Stimulated activated CD4-positive, alpha-beta T cell treated with anti-CD3 and anti-CD28 coated beads, Interleukin-2, amount 100 ng/mL, for 4 hours (primary cell): ENCODE measurements at places on chromosomes 5 and 9.

GRCh38 chr5:158785397-158785796 lies 314.3 kb downstream of the EBF1 start:
- no peak for DNase-seq

- DNase-seq: no peak
These were observed 13.2 kb downstream of the ITK start for GRCh38 chr5:157193699-157194424.

GRCh38 chr5:33934176-33934575 lies 2.0 kb upstream of the RXFP3 start:
- DNase-seq: no peak

- no peak for DNase-seq
These were observed 24.4 kb upstream of the SCAMP1 start for GRCh38 chr5:78335976-78336375.

DNA sequence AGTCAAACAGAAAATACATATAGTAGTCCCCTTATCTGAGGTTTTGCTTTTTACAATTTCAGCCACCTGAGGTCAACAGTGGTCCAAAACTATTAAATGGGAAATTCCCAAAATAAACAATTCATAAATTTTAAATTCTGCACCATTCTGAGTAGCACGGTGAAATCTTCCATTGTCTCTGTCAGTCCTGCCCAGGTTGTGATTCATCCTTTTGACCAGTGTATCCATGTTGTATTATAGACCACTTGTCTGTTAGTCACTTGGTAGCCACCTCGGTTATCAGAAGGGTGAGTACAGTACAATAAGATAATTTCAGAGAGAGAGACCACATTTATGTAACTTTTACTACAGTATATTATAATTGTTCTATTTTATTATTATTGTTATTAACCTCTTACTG lies 2.8 kb downstream of the CCDC152 start:
- DNase-seq: no peak

- no peak for DNase-seq
These were observed 104.1 kb upstream of the BASP1 start for GRCh38 chr5:17113174-17113958.

DNA sequence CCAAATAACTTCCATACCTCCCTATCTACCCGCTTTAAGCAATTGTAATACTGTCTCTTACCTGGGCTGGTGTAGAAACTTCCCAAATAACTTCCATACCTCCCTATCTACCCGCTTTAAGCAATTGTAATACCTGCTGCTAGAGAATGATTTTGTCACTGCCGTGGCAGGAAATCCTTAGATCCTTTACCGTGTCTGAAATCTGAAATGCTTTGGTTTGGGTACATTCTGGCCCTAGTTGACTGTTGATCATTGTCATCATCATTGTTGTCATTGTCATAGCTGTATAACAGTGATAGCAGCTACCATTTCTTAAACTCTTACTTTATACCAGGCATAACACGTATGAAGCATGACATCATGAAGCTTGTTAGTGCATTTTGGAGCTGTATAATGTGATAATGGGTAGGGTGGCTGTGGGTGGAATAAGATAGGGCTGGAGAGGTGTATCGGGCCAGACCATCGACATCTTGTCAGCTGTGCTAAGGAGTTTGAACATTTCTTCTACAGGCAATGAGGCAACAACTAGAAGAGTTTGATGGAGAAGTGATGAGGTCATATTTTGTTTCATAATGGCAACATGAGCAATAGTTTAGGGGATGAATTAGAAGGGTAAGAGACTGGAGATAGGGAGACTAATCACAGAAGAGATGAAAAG lies 15.7 kb downstream of the PIP5K1B start:
- no peak for DNase-seq

DNA sequence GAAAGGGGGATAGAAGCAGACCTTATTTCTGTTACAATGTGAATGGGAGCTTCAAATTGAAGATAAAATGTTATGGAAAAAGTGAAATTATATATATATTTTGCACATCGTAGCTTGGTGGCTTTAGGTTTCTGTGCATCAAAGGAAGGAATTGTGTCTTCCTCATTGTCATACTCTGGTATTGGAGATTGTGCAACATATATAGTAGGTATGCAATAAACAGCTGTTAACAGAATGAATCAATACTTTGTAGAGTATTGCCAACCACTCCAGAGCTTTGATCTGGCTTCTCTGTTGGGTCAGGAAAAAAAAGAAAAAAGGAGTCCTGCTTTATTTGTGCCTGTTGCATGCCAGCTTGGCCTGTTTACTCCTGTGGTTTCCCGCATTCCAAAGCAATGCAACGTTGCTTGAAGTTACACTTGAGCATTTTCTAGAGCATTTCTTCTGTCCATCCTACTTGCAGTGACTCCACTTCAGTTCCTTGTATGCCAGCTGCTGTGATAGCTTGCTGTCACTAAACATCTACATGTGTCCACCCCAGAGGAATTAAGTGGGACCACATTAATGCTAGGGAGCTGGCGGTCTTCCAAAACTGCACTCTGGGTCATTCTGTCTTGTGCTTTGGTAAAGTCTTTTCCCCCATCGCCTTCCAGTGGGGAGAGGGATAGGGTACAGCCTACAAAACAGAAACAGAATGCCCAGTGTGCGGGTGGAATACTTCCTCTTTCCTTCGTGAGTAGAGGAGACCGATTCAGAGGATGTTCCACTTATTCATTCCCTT lies 62.0 kb upstream of the MEF2C start:
- DNase-seq: no peak

- no peak for DNase-seq
These were observed 28.7 kb downstream of the CDKN2A start for GRCh38 chr9:21965401-21965951.

DNA sequence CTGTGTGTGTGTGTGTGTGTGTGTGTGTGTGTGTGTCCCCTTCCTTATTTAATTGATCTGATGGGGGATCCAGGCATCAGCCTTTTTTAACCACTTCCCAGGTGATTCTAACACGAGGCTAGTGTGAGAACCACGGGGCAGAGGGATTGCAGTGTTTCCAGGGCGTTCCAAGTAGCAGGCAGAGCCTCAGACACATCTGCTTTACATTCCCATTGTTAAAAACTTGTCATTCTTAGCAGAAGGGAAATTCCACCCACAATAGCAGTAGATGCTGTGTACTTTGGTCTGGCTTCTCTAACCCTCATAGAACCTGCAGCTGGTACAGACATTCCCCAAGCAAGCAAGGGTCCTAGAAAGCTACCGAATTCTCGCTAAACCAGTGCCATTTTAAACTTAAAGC lies 81.9 kb upstream of the SLC30A5 start:
- no peak for DNase-seq

- no peak for DNase-seq
These were observed 14.3 kb downstream of the GAPT start for GRCh38 chr5:58505502-58505901.

DNA sequence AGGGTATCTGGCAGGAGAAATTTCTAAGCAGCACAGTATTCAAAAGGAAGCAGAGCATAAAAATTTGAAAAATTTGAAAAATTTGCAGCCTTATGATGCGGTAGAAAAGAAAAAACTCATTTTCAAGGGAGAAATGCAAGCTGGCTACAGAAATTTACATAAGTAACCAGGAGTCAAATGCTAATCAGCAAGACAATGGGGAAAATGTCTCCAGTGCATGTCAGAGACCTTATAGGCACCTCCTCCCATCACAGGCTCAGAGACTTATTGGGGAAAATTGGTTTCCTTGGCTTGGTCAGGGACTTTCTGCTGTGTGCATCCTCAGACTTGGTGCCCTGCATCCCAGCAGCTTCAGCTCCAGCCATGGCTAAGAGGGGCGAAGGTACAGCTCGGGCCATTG lies 35.8 kb downstream of the IZUMO3 start:
- no peak for DNase-seq

- no peak for DNase-seq
These were observed 9.5 kb upstream of the HAND1 start for GRCh38 chr5:154487541-154487940.

GRCh38 chr5:175309218-175309810 lies 134.7 kb downstream of the DRD1 start:
- DNase-seq: no peak

DNA sequence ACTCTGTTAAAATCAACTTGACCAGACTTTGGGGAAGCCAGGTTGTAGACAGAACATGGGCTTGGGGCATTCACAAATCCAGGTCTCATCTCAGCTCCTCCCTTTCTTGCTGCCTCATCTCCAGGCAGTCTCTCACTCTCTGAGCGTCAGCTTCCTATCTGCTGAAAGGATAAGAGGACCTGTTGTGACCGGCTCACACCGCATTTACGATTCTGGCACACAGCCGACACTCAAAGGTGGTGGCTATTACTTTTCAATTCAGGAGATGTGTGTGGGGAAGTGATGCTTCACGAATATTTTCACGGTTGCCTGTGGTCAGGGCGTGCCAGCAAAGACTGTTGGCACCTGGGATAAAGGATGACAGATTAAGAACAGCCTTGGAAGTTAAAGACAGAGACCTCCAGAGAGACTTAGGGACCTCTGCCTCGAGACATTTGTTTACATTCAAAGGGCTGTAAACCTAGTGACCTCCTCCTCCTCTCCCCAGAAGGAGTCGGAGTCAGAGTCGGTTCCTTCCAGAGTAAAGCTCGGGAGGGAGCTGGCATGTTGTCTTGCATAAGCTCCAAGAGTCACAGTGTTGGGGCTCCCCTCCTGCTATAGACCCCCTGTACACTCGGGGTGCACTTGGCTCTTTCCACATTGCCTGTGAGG lies 83.2 kb downstream of the AK8 start:
- no peak for DNase-seq

DNA sequence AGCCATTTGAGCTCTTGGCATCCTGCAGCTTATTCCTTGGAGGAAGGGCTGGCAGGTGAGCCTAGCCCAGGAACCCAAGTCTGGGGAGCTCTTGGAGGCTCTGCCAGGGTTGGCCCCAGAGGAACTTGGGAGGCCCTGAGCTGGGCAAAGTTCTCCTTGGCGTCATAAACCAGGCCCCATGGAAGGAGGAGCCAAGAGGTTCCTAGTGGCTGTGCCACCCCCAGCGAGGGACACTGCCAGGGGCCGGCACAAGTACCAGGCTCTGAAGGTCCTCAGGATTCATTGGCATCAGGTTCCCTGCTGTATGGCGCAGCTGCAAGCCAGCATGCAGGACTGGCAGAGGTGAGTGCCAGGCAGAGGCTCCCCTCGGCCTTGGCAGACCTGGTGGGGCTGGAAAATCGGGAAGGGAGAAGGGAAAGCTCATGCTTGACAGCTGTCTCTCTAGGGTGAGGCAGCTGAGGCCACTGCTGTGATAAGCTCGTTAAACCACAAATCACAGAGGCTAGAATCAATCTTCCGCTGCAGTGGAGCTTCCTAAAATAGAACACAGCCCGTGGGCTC lies 54.6 kb upstream of the SYNPO start:
- DNase-seq: no peak

DNA sequence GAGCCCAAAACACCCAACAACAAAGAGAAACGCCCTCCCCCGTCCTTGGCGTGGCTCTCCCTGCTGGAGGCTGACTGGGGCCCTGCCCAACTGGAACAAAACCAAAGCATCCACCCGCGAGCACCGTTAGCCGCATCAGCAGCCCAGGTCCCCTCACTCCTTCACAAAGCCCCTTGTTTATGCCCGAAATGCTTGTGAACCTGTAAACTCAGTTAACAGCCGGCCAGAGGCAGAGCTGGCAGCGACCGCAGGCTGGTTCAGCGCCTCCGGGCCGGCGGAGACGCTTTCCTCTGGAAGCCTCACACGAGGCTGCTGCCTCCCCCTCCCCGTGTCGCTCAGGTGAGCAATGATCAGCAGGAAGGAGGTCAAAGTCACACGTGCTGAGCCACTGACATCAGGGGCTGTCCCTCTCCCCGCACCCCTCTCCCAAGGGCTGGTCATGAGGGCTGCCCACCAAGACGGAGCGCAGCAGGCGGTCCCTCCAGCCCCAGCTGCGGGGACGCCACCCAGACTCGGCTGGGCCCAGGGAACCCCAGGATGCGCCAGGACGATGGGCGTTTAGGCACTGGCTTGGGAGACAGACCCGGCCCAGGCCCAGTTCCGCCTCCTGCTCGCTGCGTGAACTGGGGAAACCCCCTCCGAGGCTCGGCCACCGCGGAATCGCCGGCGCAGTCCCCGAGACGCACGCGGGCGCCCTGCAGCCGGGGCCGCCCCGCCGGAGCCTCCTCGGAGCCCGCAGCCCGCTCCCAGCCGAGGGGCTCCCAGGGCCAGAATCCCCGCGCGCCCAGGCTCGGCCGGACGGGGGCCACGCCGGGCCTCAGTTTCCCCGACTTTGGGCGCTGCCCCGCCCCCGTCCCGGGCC lies 563 bp downstream of the SNAPC4 start:
- peak; percentile 26 for DNase-seq

- no peak for DNase-seq
These were observed 29.4 kb upstream of the N4BP3 start for GRCh38 chr5:178083922-178084321.

DNA sequence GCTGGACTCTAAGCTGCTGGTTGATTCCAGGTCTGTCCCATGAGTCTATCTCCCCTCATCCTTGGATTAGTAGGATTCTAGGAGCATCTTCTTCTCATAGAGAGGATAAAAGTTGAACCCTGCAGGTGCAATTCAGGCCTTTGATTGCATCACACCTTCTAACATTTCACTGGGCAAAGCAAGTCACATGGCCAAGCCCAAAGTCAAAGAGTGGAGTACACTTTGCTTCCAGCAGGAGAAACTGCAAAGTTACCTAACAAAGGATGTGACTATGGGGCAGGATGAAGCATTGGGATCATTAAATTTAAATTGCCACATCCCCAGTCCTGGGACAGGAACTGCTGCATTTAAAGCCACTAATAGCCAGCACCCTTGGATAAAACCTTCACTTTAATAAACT lies 51.0 kb upstream of the EGFLAM start:
- no peak for DNase-seq

DNA sequence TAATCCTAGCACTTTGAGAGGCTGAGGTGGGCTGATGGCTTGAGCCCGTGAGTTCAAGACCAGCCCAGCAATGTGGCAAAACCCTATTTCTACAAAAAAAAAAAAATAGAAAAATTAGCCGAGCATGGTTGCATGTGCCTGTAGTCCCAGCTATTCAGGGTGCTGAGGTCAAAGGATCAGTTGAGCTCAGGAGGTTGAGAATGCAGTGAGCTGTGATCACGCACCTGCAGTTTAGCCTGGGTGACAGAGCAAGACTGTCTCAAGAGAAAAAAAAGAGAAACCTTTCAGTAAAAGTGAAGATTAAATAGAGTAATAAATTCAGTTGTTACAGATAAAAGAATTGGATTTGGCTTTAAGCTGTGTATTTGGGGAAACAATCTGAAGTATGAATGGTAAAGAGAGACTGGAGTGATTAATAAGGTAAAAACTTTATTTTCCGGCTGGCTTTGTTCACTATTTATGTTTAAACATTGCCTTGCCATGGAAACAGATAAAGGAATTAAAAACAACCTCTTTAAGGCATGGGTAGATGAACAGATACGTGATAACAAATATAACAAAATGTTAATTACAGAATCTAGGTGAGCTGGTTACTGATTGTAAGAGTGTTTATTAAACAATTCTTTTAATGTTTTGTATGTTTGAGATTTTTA lies 56.0 kb upstream of the PCAT7 start:
- no peak for DNase-seq

DNA sequence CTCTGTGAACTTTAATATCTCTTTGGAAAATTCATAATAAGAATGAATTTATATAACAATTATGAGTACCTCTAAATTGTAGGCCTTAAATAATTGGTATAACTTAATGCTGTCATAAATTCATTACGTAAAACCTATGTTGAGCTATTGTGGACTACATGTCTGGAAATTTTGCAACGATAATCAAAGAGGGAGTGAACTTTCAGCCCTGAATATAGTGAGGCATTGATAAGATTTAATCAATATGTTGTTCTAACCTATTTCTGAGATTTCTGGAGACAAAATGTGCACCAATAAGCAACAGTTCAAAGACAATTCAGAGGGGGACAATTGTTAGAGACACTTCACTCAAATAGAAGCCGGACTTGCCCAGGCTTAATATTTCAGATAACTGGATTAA lies 499.4 kb downstream of the ELAVL2 start:
- DNase-seq: no peak

- DNase-seq: no peak
These were observed 88.8 kb downstream of the PHF2 start for GRCh38 chr9:93665128-93665636.
